Endothelial cell of umbilical vein (primary cell): ENCODE measurements at places on chromosomes 6 and 20. TPM values are rescaled to one million over a fixed set of nuclear protein-coding genes. Genes with fewer than 3 reads are reported as not detected.
A peak's percentile ranks its signal among the peaks of the same experiment; 100 is the strongest.

GSTA1 gene
- total RNA-seq: not detected in 2 replicates

RGS17 gene
- total RNA-seq: 1.1 and 2.3 TPM in 2 replicates

CD164 gene
- total RNA-seq: 162 and 172 TPM in 2 replicates

GCNT2 gene
- total RNA-seq: 10.9 and 11.4 TPM in 2 replicates

EFCAB8 gene
- 0.31 and 0.60 TPM in 2 replicates for total RNA-seq

MCHR2 gene
- total RNA-seq: not detected in 2 replicates

CTCFL gene
- total RNA-seq: not detected in 2 replicates

RAET1L gene
- total RNA-seq: not detected in 2 replicates

ZCCHC3 gene
- 22.0 and 24.1 TPM in 2 replicates for total RNA-seq

MEP1A gene
- not detected in 2 replicates for total RNA-seq

FAXC gene
- total RNA-seq: 3.6 and 8.4 TPM in 2 replicates

GABRR1 gene
- not detected in 2 replicates for total RNA-seq

ZNF391 gene
- 0.37 and 0.42 TPM in 2 replicates for total RNA-seq

HRH3 gene
- not detected in 2 replicates for total RNA-seq

TPD52L2 gene
- total RNA-seq: 114 and 123 TPM in 2 replicates

HLA-DRB5 gene
- total RNA-seq: not detected in 2 replicates

DNA sequence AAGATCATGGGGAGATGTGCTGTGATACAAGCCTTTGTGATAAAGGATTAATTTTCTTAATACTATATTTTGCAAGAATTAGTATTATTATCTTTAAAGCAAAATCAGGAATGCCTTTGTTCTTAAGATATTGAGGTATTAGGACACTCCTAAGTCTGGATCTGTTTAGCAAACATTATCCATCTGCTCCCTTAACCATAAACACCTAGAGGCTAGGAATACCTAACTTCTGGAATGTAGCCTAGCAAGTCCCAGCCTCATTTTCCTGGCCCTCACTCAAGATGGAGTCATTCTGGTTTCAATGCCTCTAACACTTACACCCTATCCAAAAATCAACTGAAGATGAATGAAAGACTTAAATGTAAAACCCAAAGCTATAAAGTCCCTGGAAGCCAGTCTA, 106.3 kb upstream of the GJE1 start:
- no peak for DNase-seq

DNA sequence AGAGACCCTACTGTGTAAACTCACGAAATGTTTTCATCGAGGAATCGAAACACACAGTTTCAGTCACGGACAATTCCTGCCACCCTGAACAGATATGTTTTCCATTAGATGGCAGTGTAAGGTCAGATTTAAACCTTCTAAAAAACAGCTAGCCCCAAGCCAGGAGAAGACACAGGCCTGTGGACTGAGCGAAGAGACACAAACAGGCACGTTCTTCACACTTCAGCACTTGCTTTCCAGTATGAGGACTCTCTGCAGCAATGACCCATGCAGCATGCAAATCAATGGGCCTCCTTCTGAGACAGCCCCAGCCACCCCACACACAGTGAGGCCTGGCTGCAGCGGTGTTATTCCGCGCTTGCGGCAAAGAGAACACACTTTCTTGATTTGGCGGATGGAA, 31.9 kb downstream of the HUS1B start:
- peak; percentile 7 for DNase-seq

GRCh38 chr6:7431674-7432390, 42.2 kb downstream of the RIOK1 start:
- no peak for DNase-seq

- DNase-seq: no peak
Measured at GRCh38 chr6:4973415-4973814, 30.4 kb downstream of the RPP40 start.

DNA sequence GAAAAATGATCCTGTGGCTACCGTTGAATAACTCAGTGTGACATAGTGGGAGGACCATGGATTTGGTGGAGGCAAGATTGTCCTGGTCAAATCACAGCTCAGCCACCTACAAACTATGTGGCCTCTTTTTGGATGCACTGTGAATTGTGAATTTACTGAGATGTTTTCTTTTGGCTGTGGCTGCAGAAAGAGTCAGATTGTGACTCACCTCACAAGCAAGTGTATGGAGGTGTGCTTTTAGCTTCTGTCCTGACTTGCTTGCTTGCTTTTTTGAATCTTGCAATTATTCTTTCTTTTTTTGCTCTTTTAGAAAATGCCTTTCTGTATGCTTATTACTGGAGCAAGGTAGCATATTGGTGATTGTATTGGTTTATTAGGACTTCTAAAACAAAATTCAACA, 122.9 kb upstream of the FOXO3 start:
- no peak for DNase-seq

DNA sequence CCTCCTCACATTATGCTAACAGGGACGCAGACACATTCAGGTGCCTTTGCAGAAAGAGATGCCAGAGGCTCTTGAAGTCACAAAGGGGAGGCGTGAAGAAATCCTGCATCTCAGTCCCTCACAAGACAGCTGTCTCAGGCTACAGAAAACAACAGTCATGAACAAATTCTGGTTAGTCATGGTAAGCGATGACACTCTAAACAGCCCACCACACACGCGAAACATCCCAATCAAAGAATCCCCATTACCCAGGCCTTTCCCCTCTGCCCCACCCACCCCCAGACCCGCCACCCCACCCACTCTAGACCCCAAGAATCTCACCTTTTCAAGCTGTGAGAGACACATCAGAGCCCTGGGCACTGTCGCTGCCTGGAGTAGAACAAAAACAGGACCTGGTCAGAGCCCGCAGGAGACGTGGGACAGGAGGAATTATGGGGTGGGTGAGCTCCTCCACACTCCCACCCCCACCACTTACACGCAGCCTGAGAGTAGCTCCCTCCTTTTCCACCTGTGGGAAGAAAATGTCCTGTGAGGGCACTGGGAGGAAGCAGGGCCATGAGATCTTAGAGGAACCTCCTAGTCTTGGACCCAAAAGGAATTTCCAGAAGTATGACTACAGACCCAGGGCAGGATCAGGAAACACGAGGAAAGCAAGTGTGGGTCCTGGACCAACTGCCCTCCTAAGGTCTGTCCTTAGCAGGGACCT, 2.7 kb downstream of the HLA-B start:
- no peak for DNase-seq

GRCh38 chr6:165883851-165884640, 221.0 kb upstream of the PDE10A start:
- no peak for DNase-seq

GRCh38 chr6:142886431-142887170, 58.4 kb downstream of the HIVEP2 start:
- DNase-seq: peak; percentile 75

GRCh38 chr6:158584236-158584651, 24.4 kb downstream of the TMEM181 start:
- no peak for DNase-seq

- DNase-seq: no peak
Measured at GRCh38 chr20:57212534-57213276, 53.7 kb downstream of the BMP7 start.

- no peak for DNase-seq
Measured at GRCh38 chr6:131631625-131632289, 3.7 kb upstream of the MED23 start.

DNA sequence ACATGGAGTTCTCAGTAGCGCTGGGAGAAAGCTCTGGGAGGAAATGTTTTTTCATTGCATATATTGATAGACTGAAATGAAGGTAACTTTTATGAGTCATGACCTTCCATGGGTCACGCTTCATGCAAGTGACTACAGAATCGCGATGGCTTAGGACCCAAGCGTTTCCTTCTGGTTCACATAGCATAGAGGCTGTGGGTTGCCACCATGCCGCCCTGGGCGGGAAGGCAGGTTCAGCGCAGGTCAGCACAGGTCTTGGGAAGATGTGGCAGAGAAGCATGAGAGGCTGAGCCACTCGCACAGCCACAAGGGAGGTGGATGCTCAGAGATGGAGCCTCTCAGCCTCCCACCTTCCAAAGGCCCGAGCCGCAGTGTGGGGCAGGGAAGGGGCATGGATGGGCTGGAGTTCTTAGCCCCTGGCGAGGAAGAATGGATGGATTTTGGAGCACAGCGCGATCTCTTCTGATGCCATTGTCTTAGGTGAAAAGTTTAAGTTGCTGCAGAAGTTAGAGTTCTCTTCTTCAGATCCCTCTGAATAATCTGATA, 219.5 kb downstream of the SMOC2 start:
- DNase-seq: no peak

DNA sequence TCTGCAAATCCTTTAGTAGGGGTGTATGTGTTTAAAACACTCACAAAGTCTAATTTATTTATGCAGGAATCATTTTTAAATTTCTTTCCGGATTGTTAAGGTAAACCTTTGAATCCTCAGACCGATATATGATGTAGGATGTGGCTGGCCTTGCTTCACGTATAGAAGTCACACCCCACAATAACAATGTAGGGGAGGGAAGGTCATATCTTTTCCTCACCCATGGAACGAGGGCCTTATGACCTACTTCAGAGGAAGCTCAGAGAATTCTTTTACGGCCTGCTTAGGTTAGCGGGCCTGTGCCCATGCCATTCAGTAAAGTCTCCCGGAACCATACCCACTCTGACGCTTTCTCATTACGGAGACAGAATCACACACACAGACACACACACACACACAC, 102.9 kb downstream of the MAP3K7 start:
- DNase-seq: no peak

DNA sequence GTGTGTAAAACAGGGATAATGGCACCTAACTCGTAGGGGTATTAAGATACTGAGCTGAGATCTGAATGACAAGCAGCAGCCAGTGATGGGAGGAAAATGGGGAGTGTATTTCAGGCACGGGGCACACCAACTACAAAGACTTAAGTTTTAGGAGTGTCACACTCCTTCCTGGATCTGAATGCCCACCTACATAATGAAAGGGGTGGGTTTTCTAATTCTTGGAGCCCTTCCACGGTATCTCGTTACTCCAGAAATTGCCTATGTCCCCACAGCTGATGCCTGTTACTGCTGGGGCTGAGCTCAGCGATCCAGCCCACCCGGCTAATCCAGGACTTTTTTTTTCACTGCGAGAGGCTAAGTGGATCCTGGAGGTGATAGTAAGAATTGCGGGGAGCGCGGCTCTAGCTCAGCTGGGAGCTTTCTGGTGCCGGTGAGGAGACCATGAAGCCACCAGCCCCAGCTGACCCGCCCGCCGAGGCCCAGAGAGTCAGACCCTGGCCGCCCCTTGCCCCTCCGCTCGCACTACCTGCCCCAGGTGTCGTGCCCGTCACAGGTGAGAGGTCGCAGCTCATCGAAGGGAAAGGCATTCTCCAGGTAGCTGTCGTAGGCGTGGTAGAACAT, 727 bp downstream of the EDEM2 start:
- peak; percentile 42 for DNase-seq

DNA sequence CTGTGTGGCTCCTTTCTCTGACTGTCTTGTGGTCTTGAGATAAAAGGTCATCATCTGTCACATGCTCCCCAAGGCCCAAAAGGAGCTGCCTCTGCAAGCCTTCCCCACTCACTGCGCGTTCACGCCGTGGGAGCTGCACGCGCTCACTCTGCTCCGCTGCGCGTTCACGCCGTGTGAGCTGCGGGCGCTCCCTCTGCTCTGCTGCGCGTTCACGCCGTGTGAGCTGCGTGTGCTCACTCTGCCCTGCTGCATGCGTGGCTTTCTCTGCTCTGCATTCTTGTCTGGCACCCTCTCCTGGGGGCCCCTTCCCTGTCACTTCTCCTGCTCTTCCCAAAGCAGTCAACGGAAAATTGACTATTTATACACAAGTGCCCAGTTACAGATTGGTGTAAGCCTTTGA, 42.5 kb downstream of the PSMB1 start:
- DNase-seq: no peak

DNA sequence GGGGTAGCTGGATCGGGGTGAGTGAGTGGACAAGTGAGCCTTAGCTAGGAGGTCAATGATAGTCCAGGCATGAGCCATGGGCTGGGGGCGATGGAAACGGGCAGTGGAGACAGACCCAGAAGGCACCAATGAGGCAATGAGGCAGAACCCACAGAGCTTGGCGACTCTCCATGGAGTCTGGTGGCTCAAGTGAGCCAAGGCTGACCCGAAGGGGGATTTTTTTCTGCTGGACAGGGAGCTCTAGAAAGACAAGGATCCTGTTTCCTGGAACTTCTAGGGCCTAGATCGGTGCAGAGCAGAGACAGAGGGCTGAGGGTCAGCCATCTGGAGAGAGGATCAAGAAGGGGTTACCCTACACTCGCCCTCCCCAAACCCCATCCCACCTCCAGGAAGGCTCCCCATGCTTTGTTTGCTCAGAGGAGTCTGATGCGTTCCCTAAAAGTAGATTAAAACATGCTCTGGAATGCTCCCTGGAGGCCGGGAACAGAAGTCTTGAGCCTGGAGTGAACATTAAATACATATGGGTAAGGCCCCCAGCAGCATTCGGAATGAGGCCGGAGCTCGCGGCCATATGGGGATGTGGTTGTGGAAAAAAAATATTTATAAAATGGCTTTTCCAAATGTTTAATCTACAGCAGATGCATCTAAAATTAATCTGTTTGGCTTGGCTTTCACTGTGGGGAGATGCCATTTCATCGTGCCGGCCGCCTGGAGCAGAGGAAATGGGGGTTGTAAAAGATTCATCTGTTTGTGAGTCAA, 237.8 kb upstream of the PMEPA1 start:
- no peak for DNase-seq

DNA sequence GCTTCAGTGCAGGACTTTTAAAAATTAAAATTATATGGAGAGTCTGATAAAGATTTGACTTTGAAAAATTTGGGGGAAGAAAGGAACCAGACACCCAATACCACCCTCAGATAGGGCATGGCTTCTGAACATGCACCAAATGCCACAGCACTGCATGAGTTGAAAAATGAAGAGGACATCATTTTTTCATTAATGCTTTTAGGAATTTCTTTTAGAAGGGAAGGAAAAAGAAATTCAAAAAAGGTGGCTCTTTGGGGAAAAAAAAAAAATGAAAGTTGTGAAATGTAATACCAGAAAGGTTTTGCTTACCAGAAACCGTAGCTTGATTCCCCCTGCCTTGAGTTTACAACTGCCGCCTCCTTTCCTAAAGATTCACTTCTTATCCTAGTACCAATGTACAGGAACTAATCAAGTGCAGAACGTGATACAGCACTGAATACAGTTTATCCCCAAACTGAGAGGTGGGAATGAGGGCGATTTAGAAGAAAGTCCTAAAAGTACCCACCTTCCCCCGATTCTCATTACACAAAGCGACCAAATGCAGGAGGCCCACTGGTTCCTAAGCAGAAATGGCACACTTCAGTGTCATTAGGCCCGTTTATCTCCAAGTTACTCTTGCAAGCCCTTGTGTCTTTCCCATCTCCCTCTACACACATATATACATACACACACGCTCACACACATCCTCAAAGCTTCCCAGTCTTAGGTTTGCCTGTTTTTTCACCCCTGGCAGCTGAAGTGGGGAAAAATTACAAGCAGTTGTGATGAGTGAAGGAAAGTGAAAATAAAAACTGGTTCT, 2.8 kb downstream of the PPP1R10 start:
- DNase-seq: peak; percentile 14

- peak; percentile 48 for DNase-seq
Measured at GRCh38 chr6:155449450-155450239, 6.0 kb downstream of the NOX3 start.

DNA sequence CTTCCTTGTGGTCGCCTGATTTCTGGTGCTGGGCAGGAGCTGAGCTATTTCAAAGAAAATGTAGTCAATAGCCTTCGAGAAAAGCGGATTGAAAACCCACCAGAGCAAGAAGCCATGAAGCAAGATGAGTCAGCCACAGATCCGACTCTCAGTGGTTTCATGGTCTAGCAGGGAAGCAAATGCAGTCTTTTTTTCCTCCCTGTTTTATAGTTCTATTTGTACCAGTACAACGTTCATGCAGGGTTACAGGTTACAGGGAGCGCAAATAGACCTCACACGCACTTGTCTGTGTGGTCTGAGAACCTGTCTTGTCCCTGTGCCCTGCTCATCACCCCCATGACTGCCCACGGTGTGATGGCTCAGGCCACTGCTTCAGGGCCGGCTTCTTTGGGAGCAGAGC, 309.8 kb upstream of the SUPT3H start:
- no peak for DNase-seq

- DNase-seq: no peak
Measured at GRCh38 chr20:57922083-57922482, 212.3 kb upstream of the PMEPA1 start.
